Naive thymus-derived CD4-positive, alpha-beta T cell (primary cell): ENCODE measurements at places on chromosomes 5 and 9.

GRCh38 chr9:125794708-125795107, 47.5 kb downstream of the PBX3 start:
- no peak for DNase-seq

GRCh38 chr9:72931437-72931836, 21.4 kb downstream of the ALDH1A1 start:
- no peak for DNase-seq

GRCh38 chr9:134179595-134179917, 15.2 kb upstream of the RNU6ATAC start:
- DNase-seq: no peak

- DNase-seq: no peak
Observed at GRCh38 chr5:95841914-95842812, 19.6 kb upstream of the GLRX start.

- DNase-seq: no peak
Observed at GRCh38 chr5:98205691-98206461, 567.6 kb upstream of the RGMB start.

- DNase-seq: no peak
Observed at GRCh38 chr5:90135779-90136378, 273.7 kb downstream of the CETN3 start.

GRCh38 chr5:38467353-38468040, 88.9 kb downstream of the LIFR start:
- DNase-seq: no peak

DNA sequence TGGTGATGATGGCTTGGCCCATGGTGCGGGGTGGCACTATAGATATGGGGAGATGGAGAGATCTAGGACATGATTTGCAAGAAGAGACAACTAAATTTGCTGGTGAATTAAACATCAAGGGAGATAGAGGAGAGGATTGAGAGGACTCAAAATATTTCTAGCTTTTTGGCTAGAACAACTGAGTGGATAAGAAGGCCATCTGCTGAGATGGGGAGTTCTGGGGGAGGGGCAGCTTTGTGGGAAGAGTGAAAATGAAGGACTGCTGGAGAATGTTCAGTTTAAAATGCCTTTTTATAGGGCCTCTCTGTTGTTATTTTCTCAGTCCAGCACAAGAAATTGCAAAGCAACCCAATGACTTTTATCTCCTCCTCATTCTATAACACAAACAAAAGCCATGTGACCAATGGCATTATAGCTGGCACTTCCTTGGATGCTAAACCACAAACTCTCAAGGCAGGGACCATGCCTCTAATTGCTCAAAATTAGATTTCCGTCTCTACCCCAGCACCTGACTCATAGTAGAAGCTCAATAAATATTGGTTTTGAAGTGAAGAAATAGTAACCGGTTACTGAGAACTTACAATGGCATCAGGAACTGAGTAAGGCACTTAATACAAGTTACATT, 29.8 kb downstream of the JAKMIP2 start:
- DNase-seq: no peak

DNA sequence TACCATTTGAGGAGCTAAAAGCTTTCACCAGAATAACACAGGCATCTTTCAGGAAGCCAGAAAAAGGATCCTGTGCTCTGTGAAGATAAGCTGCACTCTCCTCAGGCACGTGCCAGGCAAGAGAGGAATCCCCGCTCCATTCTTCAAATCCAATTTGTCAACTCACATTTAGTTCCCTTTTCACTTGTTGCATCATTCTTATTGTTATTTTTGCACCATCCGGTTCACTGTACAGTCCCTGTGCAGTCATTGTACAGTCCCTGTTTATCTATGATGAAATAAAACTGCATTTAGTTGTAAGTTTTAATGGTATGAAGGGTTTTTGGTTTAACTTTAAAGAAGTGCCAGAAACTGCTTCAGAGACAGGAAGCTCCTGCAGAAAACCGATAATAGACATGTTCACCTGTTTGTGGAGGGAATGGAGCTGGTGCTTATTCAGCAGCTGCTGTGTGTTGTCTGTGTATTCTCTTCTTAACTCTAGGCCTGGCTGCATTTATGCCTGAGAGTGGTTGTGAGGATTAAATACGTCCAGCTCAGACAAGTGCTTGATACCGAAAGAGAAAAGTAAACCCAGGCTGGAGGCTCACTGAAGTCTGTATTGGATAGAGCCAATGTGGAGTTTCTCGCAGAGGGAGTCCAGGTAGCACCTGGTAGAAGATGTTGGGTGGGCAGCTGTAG, 22.4 kb downstream of the IFNW1 start:
- no peak for DNase-seq

- DNase-seq: no peak
Observed at GRCh38 chr9:131834721-131835120, 94.8 kb upstream of the RAPGEF1 start.

- DNase-seq: no peak
Observed at GRCh38 chr5:2801577-2802525, 50.4 kb upstream of the IRX2 start.

- no peak for DNase-seq
Observed at GRCh38 chr5:172849606-172850453, 15.8 kb downstream of the ERGIC1 start.

GRCh38 chr5:73940026-73940425, 314.0 kb downstream of the ARHGEF28 start:
- DNase-seq: no peak

GRCh38 chr9:126327006-126327713, 531 bp downstream of the MVB12B start:
- DNase-seq: peak; percentile 43

GRCh38 chr9:133959966-133960567, 32.1 kb downstream of the VAV2 start:
- no peak for DNase-seq

DNA sequence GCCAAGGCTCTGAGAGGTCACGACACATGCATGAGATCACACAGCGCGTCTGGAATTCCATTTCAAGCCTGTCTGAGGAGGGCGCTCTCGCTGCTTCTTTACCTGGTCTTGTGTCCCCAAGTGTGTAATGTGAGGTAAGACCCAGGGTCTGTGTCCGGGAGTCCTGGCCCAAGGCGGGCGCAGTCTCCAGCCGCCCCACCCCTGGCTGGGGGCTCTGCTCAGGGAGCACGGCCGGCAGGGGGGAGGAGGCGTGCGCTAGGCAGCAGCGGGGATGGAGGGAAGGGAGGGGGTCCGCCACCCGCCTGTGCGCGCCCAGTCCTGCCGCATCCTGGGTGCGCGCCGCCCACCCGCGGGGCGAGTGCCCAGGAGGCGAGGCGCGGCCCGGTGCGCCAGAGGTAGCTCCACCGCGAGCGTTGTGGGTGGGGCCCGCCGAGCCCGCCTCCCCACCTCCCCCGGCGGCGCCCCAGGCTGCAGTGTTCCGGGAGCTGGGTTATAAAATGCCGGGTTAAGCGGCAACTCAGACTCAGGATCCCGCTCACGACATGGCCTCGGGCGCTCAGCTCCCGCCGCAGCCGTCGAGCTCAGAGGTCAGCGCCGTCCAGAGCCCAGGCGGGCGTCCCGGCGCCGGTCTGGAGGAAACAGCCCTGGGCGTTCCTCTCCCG, at the start of gene CCNI2:
TSS of gene CCNI2 (plus strand) at position 473 of the 662 bp plus-strand sequence. CDS start at position 543, 70 bp downstream.
- DNase-seq: peak; percentile 65

DNA sequence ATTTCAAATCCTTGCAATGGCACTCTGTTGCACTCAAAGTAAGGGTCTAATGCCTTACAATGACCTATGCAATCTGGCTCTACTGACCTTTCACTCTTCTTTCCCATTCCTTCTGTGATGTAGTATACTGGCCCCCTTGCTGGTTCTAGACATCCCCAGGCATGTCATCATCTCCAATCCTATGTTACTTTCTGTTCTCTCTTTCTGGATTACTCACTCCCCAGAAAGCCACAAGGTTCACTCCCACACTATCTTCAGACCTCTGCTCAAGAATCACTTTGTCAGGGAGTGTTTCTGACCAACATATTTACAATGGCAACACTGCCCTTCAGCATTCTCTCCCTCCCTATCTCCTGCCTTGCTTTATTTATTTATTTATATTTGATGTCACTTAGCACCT, 802.2 kb upstream of the WWC1 start:
- no peak for DNase-seq

GRCh38 chr5:75051217-75051751, 1.1 kb downstream of the GCNT4 start:
- DNase-seq: no peak

DNA sequence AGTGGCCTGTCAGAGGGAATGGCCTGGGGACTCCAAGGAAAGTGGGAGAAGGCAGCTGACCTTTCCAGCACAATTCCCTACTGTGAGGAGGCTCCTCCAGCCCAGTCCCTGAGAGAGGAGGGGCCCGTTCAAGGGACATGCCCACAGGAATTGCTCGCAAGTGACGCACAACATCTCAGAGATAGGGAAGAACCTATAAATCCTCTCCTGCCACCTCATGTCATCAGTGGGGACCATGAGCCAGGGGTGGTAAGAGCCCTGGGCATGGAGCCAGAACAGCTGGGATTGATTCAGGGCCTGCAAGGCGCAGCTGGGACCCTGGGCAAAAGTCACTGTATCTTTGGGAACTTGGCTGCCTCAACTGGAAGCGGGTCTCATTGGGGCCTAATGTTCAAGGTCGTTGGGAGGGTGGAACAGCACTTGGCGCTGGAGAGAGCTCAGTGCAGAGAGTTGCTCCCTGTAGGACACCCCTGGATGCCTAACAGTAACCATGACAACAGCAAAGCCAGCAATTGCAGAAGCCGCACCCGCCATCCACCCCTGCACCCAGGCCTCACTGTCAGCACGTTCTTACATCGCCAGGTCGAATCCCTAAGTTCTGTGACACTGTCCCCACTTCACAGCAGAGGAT, 41.3 kb upstream of the ORM1 start:
- no peak for DNase-seq

DNA sequence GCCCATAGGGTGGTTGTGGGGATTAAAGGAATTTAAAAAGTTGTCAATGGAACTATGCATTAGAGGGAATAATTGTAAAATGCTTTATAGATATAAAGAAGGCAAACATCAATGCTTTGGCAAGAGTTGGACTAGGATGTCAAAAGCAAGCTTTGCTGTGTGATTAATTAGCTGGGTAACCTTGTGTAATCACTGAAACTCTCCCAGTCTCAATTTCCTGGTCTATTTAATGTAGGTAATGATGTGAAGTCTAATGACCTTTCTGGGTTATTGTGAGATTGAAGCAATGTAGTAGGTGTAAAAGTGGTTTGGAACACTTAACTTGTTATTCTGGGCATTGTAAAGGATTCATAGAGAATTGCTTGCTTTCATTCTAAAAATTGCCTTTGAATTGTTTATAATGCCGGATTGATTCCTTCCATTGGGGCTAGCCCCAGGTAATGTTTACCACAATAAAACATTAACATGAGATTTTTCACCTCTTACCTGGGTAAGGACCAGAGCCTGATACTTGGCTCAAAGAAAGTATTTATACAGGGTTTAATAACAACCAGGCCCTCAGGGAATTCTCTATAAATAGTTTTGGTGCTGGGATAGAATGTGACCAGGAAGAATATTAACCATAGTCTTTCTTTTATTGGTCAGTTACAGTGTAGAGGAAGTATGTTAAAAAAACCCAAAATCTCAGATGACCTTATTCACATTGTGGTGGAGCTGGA, 30.0 kb upstream of the CLINT1 start:
- no peak for DNase-seq

- no peak for DNase-seq
Observed at GRCh38 chr5:88702332-88702731, 180.7 kb downstream of the MEF2C start.

DNA sequence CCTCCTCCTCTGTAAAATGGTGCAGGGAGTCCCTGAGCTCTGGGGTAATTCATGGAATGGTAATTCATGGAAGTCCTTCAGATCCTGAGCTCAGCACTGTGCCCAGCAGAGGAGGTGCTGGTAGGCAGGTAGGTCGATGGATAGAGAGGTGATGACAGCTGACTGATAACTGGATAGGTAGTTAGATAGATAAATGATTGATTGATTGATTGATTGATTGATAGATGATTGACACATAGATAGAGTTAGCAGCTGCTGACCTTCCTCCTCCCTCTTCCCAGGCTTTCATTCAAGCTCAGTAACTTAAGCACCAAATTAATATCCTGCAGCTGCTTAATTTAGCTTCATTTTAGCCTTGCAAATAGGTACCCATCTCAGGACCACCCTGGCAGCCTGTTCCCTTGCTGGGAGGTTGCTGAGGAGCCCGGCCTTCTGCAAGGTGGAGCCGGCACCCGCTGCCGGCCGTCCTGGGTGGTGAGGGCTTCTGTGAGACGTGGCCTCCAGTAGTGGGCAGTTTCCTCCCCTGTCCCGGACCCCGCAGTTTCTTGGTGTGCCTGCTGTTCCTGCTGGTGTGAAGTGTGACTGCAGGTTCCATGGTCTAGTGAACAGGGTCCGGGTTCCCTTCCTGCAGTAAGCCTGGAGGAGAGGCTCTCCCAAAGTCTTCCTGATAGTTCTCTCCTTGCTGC, 13.4 kb downstream of the OLFM1 start:
- DNase-seq: no peak

GRCh38 chr5:157554179-157555036, 21.2 kb downstream of the ADAM19 start:
- DNase-seq: no peak

- DNase-seq: no peak
Observed at GRCh38 chr5:469752-470483, 26.9 kb downstream of the EXOC3 start.

DNA sequence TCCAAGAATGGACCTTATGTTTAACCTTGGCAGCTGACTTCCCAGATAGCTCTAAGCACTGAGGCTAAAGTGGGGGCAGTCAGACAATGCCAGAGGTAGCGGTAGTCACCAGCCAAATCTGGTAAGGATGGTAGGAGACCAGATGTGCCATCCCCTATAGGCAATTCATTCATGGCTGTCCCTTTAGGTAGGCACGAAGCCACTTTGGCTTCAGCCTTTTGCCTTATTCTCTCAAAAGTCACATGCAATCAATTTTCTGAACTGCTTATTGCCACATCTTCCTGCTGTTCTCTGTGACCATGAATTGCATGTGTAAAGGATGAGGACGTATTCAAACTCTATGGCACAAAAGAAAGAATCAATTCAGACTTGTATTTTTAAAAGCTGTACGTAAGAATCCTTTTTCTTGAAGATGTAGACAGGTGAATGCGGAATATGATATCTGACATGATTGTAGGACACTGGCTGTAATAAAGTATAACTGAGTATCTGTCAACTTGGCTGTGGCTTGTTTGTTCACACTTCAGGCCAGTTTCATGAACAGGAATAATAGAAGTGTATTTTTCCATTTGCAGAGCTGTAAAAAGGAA, 611.7 kb downstream of the NR2F1-AS1 start:
- no peak for DNase-seq

DNA sequence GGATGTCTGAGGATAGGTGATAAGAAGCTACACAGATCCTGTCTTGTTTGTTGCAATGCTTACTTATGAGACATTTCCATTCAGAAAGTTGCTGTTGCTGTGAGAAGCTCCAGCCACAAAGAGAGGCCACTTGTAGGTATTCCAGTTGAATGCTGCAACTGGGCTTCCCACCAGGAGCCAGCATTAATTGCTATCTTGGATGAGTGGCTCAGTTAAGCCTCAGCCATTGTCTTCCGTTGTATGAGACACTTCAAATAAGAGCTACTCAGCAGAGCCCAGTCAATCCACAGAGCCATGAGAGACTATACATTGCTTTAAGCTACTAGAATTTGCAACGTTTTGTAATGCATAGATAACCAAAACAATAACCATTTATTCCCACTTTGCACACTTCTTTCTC, 104.3 kb upstream of the ARRDC3 start:
- no peak for DNase-seq

GRCh38 chr5:56247592-56247991, 14.5 kb upstream of the ANKRD55 start:
- DNase-seq: no peak

GRCh38 chr9:127388856-127389238, 8.1 kb upstream of the SLC2A8 start:
- no peak for DNase-seq
